ENCODE measurements at places on chromosomes 4 and X.

DNA sequence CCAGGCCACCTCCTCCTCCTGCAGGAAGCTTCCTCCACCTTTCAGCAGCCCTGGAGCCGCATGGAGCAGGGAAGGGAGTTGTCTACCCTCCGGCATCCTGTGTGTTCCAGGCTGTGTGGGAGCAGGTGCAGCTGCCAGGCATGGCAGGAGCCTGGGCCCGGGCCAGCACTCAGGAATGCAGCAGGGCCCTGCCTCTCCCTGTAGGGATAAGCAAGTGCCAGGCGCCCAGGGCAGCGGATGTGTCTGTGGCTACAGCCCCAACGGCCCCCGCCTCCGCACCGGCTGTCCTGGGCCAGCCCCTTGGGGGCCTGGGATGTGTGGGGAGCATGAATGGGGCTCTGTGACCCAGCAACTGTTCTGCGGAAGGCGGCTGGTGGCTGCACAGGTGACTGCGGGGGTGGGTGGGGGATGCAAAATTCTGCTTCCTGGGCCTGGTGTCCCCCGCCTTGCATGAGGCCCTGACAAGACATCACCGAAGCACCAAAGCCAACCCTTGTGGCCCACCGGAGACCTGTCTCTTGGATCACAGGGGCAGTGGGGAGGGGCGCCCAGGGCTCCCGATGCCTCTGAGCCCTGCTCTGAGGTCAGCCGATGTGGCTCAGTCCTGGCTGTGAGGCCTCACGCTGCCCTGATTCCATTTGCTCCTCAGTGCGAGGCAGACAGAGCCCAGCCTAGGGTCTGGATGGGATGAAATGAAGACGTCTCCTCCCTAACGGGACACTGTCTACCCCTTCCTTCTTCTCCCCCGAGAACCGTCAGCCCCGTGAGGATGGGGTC is 1.4 kb upstream of the DOK7 start:
- DNase-seq = no peak

DNA sequence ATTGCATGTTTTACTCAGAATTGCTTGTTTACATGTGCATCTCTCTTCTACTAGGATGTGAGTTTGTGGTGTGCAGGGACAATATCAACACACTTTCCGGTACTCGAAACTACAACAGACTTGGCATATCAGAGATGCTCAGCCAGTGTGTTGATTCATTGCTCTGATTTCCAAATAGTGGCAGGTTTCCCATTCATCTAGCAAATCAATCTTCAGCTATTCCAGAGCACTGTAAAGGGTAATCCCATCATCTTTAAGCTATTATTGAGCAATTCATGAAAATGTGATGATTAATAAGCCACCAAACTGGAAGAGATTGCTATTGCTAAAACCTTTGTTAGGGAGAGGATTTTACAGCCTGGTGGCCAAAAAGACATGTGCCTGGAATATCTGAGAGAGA is 574.2 kb upstream of the CPEB2 start:
- DNase-seq = no peak

GRCh38 chrX:112967341-112967740 is 126.7 kb upstream of the AMOT start:
- no peak for DNase-seq

DNA sequence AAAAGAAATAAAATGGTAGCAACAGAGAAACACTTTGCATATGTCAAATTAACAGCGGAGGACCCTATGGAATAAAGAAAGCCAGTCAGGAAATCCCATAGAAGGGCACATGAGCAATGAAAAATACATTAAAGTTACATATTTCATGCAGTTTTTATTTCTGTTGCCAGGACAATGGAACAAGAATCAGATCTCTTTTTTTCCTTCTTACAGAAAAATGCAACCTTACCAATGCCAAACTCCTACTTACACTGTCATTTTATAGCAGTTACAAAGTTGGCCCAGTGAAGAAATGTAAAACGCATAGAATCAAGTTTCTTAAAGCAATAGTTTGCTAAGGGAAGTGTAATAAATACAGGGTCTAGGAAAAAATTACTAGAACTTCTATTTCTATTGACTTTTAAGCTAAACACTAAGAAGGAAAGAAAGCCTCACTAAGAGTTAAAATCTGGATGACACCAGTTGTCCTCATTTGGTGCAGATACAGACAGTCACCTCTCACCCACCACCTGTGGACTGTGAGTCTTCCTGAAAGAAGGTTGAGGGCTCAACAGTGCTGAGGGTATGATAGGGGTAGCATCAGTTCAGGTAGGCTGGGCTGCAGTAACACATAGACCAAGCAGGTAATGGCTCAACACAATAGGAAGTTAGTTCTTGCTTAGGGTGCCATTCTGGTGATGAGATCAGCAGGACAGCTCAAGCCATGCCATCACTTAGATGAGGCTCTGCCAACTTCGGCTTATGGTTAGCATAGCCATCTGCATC is 224.6 kb downstream of the ANAPC10 start:
- no peak for DNase-seq

- DNase-seq = no peak
Measured at GRCh38 chr4:122606364-122607043, 14.4 kb downstream of the IL21 start.

GRCh38 chr4:2442175-2442993 is 23.6 kb downstream of the CFAP99 start:
- DNase-seq = no peak

GRCh38 chr4:158020734-158021346 is 152.0 kb downstream of the GASK1B start:
- DNase-seq = peak; percentile 89

DNA sequence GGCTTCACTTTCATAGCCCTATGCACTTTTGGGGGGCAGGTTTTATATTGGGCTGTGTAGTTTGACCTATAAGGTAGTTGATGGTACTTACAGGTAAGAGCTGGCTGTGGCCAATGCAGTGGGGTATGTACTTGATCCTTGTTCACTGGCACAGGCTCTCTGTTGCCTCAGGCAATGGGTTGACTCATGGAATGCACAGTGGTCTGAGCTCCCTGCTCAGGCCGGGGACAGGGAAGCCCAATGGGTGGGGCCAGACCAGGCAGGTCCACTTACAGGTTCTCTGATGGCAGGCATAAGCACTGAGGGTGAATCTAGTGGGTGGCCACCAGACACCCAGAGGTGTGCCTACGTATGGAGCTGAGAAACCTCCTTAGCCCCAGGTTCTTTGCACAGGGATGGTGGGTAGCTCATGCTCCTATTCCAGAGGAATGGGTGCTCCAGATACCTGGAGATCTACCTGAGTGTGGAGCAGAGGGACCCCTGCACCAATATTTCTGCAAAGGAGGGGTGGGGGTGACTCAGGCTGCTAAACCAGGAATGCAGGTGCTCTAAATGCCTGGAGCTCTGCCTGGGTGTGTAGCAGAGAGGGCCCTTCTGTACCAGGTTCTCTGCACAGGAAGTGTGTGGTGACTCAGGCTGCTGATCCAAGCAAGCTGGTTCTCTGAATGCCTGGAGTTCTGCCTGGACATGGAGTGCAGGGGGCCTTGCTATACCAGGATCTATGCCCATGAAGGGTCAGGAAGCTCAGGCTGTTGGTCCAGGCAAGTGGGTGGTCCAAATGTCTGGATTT is 52.3 kb downstream of the IL1RAPL2 start:
- DNase-seq = no peak
